Breast epithelium (tissue), 4 donors: ENCODE measurements at places on chromosomes 2 and 18.

GRCh38 chr2:157932480-157933159 lies 56.5 kb upstream of the ACVR1 start:
- no peak for DNase-seq

DNA sequence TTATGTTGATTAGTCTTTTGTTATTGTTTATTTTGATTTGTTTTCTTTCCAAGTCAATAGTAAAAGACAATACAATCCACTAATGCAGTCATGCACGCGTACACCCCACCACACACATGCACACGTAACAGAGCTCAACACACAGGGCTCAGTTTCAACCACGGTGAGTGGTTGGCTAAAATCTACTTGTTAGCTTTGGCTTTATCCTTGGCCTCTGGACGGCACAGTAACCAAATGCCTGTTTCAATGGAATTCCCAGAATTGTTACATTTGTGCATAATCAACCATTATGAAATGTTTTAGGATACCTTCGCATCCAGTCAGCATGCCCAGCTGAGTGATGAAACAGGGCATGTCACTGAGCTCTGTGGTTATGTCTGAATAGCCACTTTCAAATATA lies 53.2 kb downstream of the NYAP2 start:
- no peak for DNase-seq

GRCh38 chr2:200365209-200365608 lies 58.7 kb downstream of the SPATS2L start:
- DNase-seq = no peak

DNA sequence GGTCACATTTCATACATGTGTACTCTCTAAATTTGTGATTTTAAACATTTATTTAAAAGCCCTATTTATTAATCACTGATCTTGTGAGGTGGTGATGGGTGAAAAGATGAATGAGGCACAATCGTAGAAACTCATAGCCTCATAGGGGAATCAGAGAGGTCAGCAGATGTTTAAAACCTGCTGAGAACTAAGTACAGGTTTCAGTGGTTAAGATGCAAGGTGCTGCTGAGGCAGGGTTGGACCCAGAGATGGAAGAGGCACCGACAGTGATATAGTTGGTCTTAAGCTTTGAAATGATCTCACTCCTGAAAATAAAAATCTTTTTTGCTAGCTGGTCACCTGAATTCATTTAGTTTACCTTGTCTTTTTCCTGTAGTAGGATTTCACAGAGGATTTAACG lies 49.6 kb downstream of the LINC00305 start:
- DNase-seq = no peak

DNA sequence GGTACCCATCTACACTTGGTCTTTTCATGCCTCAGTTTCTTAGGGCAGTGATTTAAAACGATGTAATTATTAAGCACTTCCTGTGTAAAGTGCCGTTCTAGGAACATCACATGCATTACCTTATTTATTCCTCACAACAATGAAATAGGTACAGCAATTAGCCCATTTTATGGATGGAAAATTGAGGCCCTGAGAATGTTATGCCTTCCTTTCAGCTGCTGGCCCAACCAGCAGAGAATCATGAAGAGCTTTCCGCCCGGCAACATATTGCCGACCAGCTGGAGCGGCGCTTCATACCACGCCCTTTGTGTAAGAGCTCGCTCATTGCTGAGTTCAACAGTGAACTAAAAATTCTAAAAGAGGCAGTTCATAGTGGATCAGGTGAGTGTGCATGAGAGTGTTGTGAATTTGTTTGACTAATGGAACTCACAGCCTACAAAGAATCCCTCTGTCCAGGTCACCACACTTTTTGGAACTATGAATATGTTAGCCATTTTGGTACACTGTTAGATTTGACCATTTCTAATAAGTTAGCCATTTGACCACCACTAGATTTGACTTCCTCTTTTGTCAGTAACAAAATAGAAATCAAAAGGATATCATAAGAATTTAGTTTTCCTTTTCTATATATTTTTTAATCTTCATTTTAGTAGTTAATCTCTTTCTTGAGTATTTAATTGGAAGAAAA lies 25.6 kb upstream of the RPE start:
- DNase-seq = no peak

DNA sequence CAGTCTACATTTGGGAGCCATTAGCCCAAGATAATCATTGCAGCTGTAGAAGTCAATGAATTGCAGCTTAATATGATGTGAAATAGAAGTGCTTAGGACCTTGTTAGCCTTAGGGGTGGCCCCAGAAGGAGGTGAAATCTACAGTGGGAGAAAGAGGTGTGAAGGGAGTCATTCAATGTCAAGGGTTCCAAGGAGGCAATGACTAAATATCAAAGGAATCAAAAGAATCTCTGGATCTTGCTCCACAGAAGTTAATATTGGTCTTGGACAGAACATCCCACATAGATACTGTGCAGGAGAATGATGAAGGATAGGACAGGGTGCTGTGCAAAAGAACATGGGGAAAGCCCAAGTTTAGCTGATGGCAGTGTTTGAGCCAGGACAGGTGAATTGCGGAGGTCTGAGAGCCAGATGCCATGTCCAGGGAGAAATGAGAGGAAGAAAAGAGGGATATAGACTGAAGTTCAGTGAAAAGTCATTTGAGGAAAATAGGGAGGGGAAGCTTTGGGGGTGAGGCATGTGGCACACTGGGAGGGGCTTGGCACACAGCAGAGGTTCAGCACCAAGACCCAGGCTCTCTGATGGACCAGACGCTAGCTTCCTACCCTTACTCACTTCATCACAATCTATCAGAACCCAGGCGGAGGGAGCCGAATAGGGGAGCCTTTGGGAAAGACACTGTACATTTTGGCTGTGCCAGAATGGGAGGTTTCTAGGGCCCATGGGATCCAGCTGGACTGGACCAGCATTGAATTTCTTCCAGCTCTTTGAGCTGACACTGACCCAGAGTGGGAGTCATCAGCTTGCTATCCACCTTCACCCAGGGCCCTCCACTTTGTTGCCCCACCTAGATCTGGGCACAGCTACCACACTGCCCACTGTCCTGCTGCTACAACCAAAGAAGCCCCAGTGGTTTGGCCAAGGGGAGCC lies 2.2 kb downstream of the IL1F10 start:
- no peak for DNase-seq

DNA sequence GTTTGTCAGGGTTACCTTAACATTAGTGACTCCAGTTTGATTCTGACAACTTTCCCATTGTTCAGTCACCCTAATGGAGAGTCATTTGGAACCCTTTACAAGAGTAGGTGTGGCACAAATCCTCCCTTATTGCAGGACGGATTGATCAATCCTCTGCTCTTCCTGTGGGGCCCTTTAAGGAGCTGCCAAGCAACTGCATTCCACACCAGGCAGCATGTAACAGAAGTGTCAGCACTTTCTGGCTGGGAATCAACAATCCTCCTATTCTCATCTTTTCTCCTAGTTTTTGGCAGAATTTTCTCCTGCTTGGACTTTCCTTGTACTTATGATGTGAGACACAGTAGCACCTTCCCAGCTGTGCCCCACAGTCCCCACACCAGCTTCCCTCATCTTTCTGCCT lies 177.8 kb downstream of the ST6GAL2 start:
- DNase-seq = no peak

- DNase-seq = no peak
These were observed 255.3 kb downstream of the SH3BP4 start for GRCh38 chr2:235206980-235207579.

DNA sequence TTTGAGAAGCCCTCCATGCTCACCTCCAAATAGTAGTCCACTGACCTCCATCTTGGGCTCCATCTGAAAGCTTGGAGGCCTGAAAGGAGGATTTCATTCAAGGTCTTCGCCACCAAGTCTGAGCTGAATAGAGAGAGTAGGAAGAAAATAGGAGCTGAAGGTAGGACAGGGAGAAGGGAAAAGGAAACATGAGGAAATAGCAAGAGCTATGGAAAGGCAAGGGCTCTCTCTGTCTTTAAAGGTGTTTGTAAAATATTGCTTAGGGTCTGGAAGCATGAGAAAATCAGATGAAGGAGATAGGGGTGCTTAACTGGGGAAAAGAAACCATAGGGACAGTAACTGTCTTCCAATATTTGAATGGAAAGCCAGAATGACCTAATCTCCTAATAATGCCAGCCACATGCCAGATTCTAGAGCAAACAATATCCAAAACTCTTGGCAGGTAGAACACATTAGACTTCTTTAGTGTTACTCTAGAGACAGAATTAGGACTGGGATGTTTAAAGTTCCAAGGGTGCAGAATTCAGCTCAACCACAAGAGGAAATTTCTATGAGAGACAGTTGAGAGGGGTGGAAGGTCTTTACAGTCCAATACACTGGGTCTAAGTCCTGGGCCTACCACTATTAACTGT lies 67.4 kb downstream of the NAB1 start:
- DNase-seq = no peak

- no peak for DNase-seq
These were observed 68.9 kb upstream of the FZD7 start for GRCh38 chr2:201964631-201965206.

- no peak for DNase-seq
These were observed 200.1 kb downstream of the BCL11A start for GRCh38 chr2:60353406-60353800.

DNA sequence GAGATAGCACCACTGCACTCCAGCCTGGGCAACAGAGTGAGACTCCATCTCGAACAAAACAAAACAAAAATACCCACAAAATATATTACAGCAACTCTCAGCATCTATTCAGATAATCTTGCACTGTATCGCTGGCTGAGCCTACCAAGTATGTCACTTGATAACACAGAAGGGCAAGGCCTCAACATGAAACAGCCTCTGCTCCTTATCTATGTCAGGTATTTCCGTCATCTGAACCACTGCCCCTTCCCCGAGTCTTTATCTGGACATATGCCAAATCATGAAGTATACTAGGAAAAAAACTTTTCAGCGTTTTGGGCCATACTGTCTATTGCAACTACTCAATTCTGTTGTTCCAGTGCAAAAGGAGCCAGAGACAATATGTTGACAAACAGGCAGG lies 17.7 kb downstream of the PDIA6 start:
- no peak for DNase-seq
